ENCODE measurements at places on chromosomes 2 and 18.

- no peak for DNase-seq
These were observed 53.0 kb upstream of the CCDC150 start for GRCh38 chr2:196586511-196586991.

DNA sequence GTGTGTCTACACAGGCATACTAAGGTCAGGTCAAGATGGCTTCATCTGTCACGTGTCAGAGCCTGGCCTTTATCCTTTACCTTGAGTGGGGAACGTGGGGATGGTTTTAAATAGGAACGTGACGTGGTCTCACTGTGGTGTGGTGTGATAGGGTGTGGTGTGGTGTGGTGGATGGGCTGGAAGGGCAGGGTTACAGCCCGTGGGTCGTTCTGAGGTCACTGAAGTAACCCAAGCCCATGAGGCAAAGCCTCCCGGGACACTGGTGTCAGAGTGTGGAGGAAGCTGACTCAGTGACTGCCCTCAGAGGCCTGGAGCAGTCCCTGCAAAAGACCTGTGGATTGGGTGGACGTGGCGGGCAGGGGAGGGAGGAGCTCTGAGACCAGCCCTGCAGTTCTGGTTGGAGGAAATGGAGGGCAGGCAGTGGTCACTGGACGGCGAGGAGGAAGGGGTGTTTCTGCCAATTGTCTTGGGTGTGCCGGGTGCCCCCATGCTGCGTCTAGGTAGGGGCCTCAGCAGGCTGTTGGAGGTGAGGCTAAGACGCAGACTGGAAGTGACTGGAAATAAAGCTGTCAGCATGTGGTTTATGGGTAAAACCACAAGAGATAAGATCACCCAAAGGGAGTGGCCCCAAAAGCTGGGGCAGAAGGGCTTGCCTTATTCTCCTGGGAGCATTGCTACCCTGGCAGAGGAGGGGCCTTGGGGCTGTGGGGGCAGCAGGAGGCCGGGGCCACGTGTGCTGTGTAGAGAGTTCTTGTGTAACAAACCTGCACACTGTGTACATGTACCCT, 84.8 kb downstream of the SH3RF3 start:
- no peak for DNase-seq

GRCh38 chr18:78586586-78586985, 393.0 kb upstream of the SALL3 start:
- DNase-seq: no peak

- no peak for DNase-seq
These were observed 123.0 kb downstream of the NFATC1 start for GRCh38 chr18:79518683-79519128.

GRCh38 chr2:104874230-104874629, 20.3 kb downstream of the POU3F3 start:
- no peak for DNase-seq

DNA sequence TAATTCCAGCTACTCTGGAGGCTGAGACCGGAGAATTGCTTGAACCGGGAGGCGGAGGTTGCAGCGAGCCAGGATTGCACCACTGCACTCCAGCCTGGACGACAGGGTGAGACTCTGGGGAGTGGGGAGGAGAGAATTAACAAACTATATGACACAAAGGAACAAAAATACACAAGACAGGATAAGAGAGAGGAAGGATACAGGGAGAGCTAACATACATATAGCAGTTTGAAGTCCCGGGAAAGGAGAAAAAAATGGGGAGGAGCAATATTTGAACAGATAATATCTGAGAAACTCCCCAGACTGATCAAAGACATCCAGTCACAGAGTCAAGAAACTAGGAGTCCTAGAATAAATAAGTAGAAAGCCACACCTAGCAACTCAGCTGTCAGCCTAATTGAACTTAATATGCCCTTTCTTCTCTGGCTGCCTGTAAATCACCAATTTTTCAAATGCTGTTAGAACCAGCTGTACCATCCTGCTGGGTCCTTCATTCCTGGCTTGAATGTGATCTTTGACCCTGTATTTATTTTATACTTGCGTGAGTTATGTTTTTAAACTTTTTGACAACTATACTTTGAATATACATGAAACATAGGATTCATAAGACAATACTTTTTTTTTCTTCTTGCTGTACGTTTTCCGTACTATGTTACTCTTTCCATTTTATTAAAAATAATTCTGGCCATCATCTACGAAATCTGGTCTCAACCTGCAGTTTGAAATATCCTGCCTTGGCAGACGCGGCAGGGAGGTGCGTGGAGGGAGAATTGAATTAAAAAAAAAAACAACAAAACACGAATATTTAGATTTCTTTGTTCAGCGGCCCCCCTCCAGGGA, 876 bp upstream of the CYP27A1 start:
- no peak for DNase-seq

- no peak for DNase-seq
These were observed 123.3 kb downstream of the SETBP1 start for GRCh38 chr18:44804033-44804432.

- DNase-seq: no peak
These were observed 91.4 kb downstream of the ARL4C start for GRCh38 chr2:234405462-234405861.

GRCh38 chr2:240857039-240858008, 11.3 kb upstream of the AGXT start:
- no peak for DNase-seq

- DNase-seq: no peak
These were observed 70.8 kb downstream of the ACAA2 start for GRCh38 chr18:49742316-49743116.

- no peak for DNase-seq
These were observed 2.8 kb downstream of the SH3RF3 start for GRCh38 chr2:109131777-109132176.

All from HCT116 (cell line).